DMS153 (cell line): ENCODE measurements at places on chromosomes 7 and 10.
A peak's percentile ranks its signal among the peaks of the same experiment; 100 is the strongest.

DNA sequence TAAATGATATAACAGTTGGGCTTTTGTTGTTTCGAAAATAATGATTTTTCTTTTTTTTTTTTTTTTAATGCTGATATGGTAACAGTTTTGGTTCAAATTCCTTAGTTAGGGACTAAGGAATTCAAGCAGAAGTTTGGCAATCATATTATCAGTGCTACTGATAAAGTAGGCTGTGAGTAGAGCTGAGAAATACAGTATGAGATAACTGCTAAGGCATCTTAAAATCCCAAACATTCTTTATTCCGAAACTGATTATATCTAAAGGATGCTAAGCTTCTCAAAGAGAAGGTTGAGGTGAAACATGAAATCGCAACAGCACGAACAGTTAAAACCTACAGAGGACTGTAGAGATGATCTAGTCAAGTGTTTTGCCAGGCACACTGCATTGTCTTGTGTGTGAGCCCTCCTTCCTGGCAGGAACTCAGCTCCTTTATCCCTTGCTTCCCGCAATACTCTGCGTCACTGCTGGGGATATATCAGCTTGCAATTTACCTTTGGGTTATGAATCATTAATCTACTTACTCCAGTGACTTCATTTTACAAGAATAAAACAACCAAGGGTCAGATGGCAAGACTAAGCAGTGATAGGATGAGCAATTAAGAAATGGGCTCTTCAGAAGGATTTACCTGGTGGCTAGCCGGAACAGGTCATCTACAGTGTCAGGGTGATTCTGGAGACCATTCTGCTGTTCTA, 36.7 kb downstream of the IRF5 start:
- no peak for DNase-seq

DNA sequence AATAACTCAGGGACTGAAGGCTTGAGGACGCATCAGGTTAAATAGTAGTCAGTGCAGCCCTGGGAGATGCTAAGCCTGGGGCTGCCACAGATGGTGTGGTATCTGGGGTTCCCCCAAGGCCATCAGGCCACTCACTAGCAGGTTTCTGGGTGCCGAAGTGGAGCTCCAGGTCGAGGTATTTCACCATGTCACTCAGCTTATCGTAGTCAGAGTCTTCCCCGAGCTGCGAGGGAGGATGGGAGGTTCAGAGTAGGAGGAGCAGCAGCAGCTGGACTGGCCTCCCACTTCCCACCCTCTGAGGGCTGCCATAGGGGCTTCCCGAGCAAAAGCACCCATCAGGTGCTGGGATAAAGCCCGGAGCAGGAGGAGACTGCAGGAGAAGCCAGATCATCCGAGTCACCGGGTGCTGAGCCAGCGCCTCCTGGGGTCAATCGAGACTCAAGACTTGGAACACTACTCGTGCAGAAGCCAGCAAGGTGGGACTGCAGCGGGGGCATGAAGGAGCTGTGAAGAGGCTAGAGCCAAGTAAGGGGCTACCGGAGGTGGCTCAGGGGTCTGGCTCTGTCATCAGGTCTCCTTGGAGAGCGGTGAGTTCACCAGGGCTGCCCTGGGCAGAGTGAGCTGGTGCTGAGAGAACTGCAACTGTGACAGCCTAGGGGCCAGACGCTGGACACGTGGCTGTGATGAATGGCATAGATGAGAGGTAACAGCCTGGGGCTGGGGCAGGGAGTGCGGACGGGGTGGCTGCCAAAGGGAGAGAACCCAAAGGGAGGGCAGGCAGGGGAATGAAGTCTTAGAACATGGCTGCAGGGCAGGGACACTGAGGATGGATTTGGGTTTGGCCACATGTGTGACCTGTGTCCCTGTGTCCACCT, 45.3 kb downstream of the GRID2IP start:
- no peak for DNase-seq

- no peak for DNase-seq
Measured at GRCh38 chr10:109933984-109934565, 10.8 kb upstream of the XPNPEP1 start.

GRCh38 chr10:11284291-11285085, 266.8 kb downstream of the CELF2 start:
- no peak for DNase-seq

DNA sequence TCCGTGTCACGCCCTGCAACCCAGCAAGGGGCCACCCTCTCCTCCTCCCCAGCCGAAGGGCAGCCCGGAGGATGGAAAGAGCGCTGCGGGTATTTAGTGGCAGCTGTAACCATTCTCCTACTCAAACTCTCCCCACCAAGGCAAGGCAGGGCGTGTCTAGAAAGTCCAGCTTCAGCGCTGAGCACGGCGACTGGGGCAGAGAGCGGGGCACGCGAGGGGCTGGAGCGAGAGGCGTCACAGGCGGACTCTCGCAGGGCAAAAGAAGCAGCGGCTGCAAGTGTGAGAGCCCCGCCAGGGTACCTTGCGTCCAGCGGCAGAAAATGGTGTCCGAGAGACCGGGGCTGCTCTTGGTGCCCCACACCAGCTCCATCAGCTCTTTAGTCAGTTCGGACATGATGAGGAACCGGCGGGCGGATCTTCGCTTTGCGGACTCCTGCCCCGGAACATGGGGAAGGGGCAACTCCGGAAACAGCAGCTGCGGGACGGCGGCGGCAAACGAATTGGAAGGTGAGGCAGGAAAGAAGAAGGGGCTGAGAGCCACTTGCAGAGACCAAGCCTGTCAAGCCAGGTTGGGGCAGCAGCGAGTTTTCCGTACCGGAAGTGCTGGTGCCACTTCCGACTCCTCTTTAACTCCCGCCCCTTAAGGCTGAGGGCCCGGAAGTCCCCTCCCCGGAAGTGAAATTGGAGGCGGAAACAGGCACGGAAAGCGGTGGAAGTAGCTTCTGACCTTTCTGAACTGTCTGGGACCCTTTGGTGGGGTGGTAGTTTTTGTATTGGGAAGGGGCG, at the start of gene MINDY3:
MINDY3 (minus strand) TSS at position 602 of the 786 bp plus-strand sequence; CDS start at position 394, 208 bp downstream.
- DNase-seq = peak; percentile 30

DNA sequence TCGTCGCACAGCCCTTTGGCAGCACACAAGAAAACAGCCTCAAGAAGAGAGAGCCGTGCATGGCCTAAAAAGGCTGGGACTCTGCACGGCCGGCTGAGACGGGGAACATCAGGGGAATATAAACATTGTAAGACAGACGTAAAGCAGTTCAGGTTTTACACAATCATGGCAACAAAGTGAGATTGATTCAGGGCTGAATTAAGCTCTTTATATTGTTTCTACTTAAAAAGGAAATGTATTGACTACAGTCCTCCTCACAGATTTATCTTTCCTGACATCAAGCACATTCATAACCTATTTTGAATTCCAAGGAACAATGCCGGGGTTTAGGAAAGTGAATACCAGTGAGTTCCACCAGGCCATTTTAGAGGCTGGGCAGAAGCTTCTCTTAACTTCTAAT, 25.2 kb downstream of the SORBS1 start:
- DNase-seq = no peak

GRCh38 chr7:120586571-120586970, 271.4 kb downstream of the TSPAN12 start:
- DNase-seq = no peak

DNA sequence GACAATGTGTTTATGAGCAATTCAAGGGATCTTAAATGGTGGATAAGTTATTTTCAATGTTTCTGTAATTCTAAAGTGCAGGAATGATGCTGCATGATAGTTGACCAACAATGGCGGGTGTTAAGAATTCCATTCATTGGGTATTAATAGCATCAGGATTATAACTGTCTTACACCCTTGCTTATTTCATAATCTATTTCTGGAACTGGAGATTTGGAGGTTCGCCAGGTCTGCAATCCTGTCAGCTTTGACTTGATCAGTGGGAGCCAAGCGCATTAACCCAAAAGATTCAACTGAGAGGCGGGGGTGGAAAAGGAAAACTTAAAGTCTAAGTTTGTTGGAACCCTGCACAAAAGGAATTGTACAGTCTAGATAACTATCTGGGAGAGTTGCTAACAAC, 114.9 kb upstream of the ZEB1 start:
- no peak for DNase-seq

DNA sequence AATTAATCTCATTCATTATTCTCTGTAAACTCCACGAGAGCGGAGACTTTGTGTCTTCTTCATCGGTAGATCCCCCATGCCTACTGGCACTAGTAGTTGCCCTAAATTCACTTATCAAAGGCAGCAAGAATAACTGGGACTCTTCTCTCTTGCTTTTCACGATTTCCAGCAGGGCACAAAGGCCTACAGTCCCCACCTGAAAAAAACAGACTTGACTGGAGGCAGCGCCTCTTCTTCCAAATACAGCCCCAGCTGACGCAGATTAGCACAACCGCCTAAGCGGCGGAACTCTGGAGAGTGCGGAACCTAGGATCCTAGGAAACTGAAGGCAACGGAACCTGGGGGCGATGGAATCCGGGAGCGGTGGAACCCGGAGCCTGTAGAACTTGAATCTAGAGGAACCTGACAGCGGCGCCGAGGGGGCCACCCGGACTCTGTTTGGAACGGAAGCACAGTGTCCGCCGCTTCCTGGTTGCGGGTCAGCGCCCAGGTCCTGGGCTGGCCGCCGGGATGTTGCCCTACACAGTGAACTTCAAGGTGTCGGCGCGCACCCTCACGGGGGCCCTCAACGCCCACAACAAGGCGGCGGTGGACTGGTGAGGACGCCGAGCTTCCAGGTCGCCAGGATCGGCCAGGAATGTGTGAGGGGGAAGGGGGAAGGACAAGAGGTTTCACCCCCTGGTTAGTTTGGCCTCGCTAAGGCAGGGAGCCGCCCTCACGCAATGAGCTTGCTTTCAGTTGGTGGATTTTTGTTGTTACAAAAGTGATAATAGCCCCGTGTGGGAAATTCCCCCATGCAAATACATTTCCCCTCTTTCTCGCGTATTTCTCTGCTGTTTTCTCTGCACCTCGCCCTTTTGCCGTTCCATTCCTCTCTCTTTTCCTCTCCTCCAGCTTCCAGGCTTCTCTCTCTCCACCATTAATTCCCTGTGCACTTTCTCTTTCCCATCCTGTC, at the start of gene WDR11:
WDR11 (plus strand) TSS at position 452 of the 955 bp plus-strand sequence; CDS start at position 511, 59 bp downstream.
- DNase-seq = peak; percentile 83

- DNase-seq = no peak
Measured at GRCh38 chr10:77801474-77802161, 124.9 kb downstream of the DLG5 start.

- no peak for DNase-seq
Measured at GRCh38 chr10:8544057-8544380, 489.5 kb downstream of the GATA3 start.

GRCh38 chr7:76426246-76426645, 1.5 kb downstream of the ZP3 start:
- DNase-seq = no peak

- no peak for DNase-seq
Measured at GRCh38 chr7:95391761-95392160, 4.4 kb downstream of the PON3 start.

DNA sequence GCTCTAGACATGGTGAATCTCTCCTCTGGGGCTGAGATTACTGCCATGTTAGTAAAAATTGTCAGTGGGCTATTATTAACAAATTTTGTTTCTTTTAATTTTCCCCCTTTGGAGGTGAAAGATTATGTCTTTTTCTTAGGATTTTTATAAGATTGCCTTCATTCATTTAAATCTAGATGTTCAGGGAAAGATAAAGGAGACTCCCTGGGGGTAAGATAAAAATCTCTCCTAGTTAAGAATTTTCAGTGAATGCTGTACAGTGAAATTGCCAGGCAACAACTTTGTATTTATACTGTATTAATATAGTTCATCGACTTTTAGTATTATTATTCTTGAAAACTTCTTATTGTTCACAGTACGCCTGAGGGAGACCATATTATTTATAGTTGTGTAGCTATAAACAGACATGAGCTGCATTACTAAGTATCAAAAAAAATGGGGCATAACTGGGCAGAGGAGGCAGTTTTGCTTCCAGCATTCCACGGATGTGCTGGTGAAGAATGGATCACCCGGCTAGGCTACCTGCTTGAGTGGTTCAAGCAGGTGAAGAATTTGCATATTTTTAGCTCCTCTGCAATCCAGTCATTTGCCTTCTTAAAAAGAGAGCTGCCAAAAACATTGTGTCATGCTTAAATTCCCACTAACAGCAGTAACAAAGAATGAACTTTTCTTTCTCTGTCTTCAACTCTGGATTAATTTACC, 552.1 kb downstream of the DNAJB9 start:
- no peak for DNase-seq

GRCh38 chr7:157537056-157537455, 200.3 kb downstream of the DNAJB6 start:
- no peak for DNase-seq

GRCh38 chr10:26714415-26715136, 17.1 kb downstream of the PDSS1 start:
- no peak for DNase-seq

- no peak for DNase-seq
Measured at GRCh38 chr7:2627258-2628129, 4.3 kb upstream of the TTYH3 start.

- DNase-seq = no peak
Measured at GRCh38 chr10:99523251-99523773, 9.4 kb upstream of the NKX2-3 start.

GRCh38 chr7:11473807-11474424, 358.1 kb downstream of the THSD7A start:
- no peak for DNase-seq

GRCh38 chr7:40802497-40802896, 667.7 kb downstream of the SUGCT start:
- DNase-seq = no peak

DNA sequence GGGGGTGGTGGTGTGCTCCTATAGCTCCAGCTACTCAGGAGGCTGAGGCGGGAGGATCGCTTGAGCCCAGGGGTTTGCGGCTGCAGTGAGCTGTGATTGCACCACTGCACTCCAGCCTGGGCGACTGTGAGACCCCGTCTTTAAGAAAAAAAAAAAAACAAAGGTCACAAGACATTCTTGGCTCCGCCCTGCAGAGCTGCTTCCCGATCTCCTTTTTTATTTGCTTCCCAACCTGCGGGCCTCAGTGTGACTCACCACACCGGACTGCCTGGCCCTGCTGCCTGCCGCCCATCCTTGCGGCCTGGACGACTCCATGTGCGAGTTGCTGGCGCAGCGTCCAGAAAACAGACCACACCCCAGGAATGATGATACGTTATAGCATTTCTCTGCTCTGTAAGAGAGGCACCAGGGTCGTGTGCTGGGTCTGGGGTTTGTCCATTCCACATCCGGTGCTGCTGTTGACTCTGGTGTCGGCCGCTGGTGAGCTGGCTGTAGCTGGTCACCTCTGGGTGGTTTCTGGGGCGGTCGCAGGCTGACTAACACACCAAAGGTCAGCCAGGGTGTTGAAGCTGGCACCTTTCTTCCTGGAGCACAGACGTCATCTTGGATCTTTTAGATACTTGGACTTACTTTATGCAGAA, 123.6 kb downstream of the TCF7L2 start:
- no peak for DNase-seq

- no peak for DNase-seq
Measured at GRCh38 chr10:109173937-109174336, 749.4 kb downstream of the XPNPEP1 start.

GRCh38 chr10:15726042-15726441, 6.3 kb upstream of the ITGA8 start:
- DNase-seq = no peak
